ENCODE measurements at places on chromosomes 5 and 9.

GRCh38 chr9:117783828-117784227, 79.6 kb downstream of the TLR4 start:
- no peak for DNase-seq

- DNase-seq, result no peak
Observed at GRCh38 chr9:7153566-7153965, 395.8 kb downstream of the KDM4C start.

DNA sequence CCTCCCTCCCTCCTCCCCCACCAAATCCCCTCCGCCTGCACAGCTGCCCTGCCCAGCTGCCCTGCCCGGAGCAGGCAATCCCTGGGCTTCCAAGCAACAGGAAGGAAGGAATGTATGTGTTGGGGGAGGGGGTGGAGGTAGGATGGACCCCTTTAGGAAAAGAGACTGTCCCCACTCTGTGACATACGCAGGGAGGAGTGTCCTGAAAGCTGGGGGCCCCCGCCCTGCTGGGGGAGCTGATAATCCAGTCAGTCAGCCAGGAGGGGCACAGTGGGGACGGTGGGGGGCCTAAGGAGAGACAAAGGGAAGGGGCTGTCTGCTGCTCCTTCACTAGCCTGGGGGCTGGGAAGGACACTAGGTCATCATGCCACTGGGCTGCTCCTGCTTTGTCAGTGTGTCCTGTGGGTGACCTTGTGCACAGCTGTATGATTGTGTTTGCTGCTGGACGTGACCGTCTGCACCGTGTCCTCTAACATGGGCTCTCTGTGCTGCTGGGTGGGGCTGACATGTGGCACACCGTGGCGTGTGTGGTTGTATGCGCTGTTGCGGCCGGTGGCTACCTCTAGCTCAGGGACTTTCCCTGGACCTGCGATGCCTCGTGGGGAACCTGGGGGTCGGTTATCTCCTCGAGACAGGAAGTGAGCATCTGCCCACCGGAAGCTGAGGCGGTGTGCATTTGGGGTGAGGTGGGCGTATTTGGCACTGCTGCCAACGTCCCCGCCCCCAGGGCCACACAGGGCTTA, 3.0 kb downstream of the N4BP3 start:
- DNase-seq, result no peak

DNA sequence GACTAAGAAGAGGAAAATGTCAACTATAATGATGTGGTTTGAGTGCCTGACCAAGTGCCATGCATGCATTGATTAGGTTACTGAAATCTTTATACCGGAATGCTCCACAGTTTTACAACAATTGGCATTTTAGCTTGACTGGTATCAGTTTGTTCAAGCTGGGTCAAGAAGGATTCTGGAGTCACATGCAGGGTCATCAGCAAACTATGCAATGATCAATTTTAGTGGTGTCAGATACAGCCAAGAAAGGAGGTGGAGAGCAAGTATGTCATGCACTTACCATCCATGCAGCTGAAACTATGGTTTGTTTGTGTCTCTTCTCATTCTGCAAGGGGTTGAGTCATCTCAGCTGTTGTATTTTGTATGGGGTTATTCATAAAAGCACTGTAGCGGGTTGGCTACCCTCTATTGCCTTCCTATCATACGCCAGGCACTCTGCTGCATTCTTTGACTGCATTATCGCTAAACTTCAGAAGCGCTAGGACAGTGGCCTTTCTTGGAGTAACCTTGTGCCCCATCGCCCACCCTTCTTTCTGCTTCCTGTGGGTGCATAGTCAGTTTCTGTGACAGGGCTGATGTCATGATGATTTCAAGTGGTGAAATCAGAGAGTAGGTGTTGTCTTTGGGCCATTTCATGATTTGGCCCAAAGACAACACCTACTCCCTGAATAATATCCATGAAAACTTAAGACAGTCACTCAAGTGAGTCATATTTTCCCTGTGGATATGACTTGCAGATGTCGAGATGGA, 145.4 kb downstream of the MTX3 start:
- no peak for DNase-seq

GRCh38 chr5:107739661-107740060, 68.9 kb upstream of the EFNA5 start:
- DNase-seq, result peak; percentile 15

DNA sequence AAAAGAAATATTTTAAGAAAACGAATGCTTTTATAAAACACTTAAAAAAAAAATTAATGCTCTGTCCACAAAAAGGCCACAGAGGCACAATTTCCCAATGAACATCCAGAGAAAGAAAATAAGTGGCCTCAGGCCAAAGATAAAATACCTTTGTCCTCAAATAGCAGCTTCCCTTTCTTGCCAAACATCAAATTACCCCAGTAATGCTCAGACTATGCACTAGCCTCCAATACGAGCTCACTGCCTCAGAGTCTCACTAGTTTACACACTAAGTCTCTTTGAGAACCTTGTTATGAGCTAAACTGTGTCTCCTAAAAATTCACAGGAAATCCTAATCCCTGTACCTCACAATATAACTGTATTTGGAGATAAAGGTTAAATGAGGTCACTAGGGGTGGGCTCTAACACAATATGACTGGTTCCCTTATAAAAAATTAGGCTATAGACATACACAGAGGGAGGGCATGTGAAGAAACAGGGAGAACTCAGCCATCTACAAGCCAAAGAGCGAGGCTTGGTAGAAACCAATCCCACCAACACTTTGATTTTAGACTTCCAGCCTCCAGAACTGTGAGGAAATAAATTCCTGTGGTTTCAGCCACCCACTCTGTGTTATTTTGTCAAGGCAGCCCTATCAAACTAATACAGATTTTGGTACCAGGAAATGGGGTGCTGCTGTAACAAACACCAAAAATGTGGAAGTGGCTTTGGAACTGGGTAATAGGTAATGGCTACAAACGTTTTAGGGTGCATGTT, 4.4 kb downstream of the MPDZ start:
- no peak for DNase-seq

DNA sequence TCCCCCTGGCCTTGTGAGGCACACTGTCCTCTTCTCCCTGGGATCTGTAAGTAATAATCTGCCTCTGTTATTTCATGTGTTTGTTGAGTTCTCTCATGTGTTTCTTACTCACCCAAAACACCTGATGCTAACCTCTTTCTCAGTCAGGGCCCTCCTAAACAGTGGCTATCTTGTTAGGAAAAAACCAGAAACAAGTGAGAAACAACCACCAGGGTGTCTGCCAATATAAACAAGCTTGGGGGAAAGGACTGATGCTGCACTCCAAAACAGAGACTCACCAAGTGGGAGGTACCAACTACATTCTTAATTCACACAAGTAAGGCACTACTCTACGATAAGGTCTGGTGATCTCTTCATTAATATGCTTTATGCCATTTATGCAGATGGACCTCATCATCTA, 564.4 kb downstream of the SEMA5A start:
- DNase-seq, result no peak

GRCh38 chr9:136710543-136710942, 1.8 kb upstream of the DIPK1B start:
- DNase-seq, result no peak

DNA sequence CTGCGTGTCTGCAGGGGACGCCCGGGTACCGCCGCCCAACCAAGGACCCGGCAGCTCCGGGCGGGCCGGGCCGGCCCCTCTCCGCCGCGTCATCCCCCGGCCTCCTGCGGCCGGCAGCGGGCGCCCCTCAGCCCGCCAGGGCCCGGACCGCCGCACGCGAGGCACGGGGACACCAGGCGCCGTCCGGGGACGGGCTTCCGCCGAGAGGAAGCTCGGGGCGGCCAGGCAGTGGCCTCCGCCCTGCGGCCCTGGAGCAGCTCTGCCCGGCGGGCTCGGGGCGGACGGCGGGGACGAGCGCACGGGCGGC, 373 bp downstream of the FBXW5 start:
- no peak for DNase-seq

DNA sequence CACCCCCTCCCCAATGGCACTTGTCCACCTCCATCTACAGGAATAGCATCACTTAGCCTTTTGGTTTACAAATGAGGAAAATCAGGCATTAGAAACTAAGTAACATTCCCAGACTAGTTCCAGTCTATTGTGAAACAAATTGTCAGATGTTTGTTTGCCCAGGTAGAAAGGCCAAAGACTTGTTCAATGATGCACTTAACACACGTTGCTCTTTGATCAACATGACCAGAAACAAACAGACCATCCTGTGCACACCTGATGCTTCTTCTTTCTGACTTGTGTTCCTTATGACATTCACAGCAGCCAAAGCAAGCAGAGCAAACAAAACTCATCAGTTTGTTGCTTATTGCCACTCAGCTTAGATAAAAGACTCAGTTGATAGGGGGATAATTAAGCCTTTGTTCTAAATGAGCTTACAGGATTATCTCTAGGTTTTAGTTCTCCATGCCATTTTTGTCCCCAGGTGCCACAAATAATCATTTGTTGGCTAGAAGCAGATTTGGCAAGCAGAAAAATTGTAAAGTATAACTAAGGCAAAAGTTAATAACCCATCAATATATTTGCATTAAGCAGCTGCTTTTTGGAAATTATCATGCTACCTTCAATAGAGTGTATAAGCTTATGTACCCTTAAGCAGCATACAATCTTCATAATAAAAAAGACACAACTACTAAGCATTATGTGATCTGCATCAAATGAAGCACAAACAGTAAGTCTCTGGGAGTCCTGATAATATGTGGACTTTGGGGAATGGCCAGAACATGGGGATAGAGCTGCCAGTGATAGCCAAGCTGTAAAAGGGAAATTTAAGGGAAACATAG, 26.3 kb upstream of the FST start:
- no peak for DNase-seq

GRCh38 chr9:101586651-101587050, 8.1 kb downstream of the PPP3R2 start:
- no peak for DNase-seq

DNA sequence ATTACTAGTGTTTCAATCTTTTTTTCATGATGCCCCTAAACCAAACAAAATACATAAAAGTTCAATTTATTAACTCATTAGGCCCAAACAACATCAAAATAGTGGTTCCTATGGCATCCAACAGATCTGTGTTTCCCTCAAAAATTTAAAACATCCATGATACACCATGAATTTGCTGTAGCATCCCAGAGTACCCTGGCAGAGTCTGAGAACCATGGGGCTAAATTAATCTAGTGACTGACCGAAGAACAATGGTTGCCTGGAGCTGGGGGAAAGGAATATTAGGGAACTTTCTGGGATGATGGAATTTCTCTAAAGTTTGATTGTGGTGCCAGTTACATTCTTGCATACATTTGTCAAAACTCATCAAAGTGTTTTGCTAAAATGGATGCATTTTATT, 79.5 kb upstream of the TRIO start:
- DNase-seq, result no peak

DNA sequence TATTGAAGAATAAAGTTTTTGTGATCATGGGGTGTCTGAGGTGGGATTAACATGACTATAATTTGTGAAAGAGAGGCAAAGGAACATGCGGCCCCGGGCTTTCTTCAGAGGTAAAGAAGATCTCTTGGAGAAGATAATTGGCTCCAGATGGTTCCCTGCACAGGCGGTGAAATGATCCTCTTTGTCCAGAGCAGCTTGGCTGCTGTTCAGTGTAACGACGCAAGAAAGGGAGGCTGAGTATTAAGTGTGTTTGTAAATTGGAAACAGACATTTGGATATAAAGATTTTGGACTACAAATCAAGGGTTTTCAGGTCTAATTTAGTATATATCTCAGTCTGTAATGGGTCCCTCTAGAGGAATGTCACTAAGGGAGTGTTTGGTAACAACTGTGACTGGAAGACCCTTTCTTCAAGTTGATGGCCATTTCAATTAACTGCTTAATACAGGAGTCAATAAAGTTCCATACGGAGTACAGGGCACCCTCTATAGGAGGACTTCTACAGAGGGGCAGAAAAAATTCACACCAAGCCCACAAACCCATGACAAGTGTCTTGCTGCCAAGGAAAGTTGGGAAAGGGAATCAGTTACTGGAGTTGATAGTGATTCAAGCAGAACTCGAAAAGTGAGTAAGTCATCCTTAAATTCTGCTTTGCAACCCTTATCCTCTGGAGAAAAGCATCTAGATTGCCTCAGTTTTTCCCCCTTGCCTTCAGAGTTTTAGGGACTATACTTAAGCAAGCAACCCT, 4.1 kb downstream of the EQTN start:
- DNase-seq, result no peak

GRCh38 chr5:103090791-103091190, 29.1 kb downstream of the GIN1 start:
- no peak for DNase-seq

DNA sequence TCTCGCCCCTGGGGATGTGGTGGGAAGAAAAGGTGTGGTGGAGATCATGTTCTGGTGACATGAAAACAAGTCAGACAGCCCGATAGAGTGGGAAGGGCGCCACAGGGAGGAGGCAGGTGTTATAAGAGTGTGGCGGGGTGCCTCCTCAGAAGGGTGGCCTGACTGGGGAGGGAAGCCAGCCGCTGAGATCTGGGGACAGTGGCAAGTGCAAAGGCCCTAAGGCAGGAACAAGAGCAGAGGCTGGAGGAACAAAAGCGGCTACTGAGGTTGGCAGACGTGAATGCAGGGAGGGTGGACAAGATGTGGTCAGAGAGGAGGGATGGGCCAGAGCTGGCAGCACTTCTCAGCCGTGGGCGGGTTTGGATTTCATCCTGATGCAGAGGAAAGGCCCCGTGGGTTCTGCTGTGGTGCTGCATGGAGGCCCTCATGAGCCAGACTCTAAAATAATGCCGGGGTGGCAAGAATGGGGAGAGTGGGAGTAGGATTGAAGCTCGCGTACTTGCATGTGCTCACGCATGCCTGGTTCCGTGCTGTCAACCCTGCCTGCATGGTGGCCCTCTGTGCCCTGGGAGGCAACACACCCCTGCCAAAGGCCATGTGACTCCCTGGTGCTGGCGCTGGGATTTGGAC, 89.2 kb downstream of the MVB12B start:
- no peak for DNase-seq

- no peak for DNase-seq
Observed at GRCh38 chr5:158868546-158868945, 231.2 kb downstream of the EBF1 start.

- no peak for DNase-seq
Observed at GRCh38 chr5:172199446-172199845, 5.5 kb downstream of the EFCAB9 start.

- peak; percentile 41 for DNase-seq
Observed at GRCh38 chr5:176447591-176447977, 601 bp upstream of the FAF2 start.

GRCh38 chr9:110758201-110758600, 89.6 kb downstream of the MUSK start:
- no peak for DNase-seq

DNA sequence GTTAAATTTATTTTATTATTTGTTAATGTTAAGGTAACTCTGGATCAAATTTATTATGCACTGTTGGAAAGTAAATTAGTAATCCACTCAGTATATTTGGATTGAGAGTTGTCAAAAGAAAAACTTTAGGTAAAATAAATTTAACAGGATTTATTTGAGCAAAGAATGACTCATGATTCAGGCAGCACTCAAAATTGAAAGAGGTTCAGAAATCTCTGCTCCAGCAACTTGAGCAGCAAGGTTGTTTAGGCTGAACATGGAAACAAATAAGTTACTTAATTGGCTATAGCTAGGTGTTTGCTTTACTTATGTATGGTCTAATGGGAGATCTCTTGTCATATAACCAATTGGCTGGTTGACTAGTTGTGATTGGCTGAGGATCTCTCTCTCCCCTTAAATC, 296.2 kb upstream of the EDIL3 start:
- no peak for DNase-seq
